Stimulated activated CD8-positive, alpha-beta memory T cell treated with anti-CD3 and anti-CD28 coated beads, Interleukin-4, amount 100 ng/mL, for 4 hours (primary cell): ENCODE measurements at places on chromosomes 12 and 14.

- no peak for DNase-seq
Measured at GRCh38 chr14:105927096-105928060, 401.0 kb downstream of the TMEM121 start.

- DNase-seq, result no peak
Measured at GRCh38 chr14:78863143-78863542, 693.0 kb downstream of the NRXN3 start.

- DNase-seq, result no peak
Measured at GRCh38 chr14:87566991-87567390, 426.0 kb downstream of the GALC start.

DNA sequence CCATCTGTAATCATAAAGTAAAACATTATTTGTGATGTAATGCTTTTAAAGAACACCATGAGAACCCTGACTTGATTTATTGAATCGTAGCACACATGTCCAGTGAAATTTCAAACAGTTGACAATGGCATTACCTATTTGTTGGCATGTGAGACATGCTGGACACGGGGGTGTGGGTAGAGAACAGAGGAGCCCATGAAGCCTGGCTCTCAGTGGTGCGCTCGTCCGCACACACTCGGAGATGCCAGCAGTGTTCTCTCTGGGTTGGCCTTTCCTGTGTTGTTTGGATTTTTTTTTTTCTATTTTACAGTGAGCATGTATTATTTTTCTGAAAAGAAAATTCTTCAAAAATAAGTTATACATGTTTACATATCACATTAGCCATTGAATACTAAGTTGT, 78.2 kb downstream of the PPP2R5C start:
- no peak for DNase-seq

DNA sequence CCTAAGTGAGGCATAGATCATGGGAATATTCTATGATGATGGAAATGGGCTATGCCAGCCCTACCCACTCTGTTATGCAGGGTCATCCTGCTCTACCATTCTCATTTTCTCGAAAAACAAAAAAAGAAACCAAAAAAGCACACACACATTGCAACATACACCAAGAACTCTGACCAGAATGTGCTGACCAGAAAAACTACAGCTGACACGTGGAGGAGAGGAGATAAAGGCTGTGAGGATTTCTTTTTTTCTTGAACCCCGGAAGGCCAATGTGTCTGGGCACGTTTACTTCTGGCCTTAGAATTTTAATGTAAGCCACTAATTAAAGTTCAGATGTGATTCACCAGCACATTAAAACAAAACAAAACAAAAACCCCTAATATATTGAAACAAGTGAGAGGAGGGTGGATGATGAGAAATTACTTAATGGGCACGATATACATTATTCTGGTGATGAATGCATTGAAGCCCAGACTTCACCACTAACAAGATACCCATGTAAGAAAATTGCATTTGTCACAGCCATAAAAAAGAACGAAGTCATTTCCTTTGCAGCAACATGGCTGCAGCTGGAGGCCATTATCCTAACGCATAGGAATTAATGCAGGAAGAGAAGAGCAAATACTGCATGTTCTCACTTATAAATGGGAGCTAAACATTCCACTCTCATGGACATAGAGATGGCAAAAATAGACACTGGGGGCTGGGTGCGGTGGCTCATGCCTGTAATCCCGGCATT, 66.3 kb upstream of the PLEKHG3 start:
- DNase-seq, result no peak

GRCh38 chr14:23399591-23399990, 8.5 kb downstream of the MYH6 start:
- DNase-seq, result no peak

GRCh38 chr14:36302823-36303222, 17.6 kb downstream of the MBIP start:
- no peak for DNase-seq

DNA sequence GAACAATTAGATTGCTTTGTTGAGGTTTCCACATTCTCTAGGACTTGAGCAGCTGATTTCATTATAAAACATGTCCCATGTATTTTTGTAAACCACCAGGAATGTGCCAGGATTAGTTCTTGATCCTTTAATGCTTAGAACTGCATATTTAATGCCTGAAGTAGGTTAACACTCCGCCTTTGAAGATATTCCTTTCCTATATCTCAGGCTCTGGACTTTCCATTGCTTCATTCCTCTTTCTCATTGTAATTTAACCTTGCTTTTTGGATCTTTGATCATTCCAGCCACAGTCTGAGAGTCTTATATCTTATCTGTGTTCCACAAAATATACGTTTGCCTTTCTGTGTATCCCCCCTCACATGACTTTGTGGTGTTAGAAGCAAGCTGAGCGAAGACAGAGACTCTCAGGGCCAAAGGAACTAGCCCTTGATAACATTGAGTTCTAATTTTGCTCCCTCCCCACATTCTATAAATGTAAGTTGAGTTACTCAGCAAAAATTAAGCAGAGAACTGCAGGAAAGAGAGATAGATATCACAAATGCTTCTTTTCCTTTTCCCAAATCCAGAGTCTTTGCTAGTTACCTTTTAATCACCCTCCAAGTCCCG, 2.4 kb upstream of the CLEC1B start:
- DNase-seq, result no peak

- no peak for DNase-seq
Measured at GRCh38 chr12:77025782-77026314, 39.5 kb downstream of the E2F7 start.

GRCh38 chr12:24099576-24099975, 150.1 kb upstream of the SOX5 start:
- DNase-seq, result no peak

DNA sequence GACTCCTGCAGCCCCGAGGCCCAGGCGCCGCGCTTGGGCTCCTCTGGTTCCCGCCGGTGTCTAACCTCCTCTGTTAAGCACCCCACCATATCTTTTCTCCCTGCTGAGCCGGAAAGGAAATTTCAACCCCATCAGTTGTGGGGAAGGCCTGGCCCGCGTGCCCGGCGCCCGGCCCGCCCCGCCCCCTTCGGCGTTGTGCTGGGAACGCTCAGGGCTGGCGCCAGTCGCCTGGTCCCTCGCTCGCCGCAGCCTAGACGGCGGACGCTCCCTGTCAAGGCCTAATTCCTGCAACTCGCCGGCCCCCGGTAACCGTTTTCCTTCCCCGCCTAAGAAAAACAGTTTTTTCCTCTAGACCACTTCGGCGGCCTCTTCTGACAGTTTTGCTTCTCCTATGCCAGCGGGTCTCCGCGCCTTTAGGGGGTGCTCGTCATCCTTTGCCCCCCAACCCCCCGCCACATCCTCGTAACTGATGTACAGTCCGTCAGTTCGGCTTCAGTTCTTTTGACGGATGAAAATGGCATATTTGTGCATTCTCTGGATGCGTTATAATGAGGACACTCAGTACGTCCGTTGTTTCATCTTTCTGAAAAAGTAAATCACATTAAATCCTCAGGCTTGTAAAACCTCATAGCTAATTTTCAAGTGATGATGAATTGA, 506 bp upstream of the NAP1L1 start:
- DNase-seq, result peak; percentile 21

DNA sequence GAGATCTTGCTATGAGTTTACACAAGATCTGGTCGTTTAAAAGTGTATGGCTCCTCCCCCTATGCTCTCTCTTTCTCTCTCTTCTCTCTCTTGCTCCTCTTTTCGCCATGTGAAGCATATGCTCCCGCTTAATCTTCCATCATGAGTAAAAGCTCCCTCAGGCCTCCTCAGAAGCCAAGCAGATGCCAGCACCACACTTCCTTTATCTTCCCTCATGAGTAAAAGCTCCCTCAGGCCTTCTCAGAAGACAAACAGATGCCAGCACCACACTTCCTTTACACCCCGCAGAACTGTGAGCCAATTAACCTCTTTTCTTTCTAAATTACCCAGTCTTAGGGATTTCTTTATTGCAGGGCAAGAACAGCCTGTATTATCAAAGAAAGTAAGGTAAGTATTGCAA, 152.4 kb downstream of the SEC23A start:
- DNase-seq, result no peak

GRCh38 chr12:90335566-90335965, 619.4 kb downstream of the CCER1 start:
- no peak for DNase-seq

GRCh38 chr12:26435069-26435404, 239.7 kb downstream of the SSPN start:
- no peak for DNase-seq

GRCh38 chr14:101738703-101739320, 22.7 kb upstream of the PPP2R5C start:
- no peak for DNase-seq

- no peak for DNase-seq
Measured at GRCh38 chr12:101414533-101415119, 7.1 kb upstream of the ARL1 start.

GRCh38 chr12:49619286-49619685, 4.1 kb upstream of the PRPF40B start:
- DNase-seq, result no peak

GRCh38 chr12:39972119-39972518, 133.8 kb downstream of the SLC2A13 start:
- DNase-seq, result no peak
